T1000 (cell line): ENCODE measurements at places on chromosomes 7 and 10.

DNA sequence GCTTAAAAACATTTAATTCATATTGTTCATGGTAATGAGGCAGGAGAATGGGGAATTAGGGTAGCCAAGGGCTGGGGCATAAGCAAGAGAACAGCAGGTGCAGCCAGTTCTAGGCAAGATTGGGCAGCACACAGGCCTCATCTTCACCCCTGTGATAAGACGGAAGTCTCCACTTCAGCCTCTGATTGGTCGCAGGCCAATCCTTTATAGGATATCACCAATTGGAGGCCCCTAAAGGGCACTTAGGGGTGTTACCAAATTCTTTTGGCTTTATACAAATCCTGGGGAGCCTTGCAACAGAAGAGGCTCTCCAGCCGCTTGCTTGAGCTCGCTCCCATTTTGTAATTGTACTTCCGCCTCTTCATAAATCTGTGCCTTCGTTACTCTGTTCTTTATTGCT is 231.1 kb downstream of the REEP3 start:
- DNase-seq, result no peak

- no peak for DNase-seq
These were observed 89.4 kb upstream of the SEMA3E start for GRCh38 chr7:83738291-83738835.

DNA sequence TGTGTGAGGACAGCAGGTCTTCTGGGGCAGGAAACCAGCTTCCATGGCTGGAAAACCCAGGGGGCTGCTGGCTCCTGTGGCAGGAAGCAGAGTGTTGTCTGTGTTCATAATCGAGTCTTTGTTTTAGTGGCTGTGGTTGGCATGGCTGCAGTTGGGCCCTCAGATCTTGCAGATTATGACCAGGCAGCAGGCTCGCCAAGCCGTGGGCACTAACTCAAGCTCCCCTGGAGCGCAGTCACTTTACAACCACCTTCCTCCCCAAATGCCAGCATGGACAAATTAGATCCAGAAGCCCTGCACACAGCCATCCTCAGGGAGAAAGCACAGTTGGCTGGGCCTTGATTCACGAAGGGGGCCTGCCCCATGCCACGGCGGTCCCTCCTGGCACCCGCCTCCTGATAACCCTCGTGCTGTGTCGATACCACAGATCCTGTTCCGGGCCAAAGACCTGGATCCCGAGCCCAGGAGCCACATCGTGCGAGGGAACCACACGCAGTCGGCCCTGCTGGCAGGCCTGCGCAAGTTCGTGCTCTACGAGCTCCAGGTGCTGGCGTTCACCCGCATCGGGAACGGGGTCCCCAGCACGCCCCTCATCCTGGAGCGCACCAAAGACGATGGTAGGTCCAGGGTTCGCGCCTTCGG is 552.5 kb upstream of the FOXK1 start:
- DNase-seq, result no peak

DNA sequence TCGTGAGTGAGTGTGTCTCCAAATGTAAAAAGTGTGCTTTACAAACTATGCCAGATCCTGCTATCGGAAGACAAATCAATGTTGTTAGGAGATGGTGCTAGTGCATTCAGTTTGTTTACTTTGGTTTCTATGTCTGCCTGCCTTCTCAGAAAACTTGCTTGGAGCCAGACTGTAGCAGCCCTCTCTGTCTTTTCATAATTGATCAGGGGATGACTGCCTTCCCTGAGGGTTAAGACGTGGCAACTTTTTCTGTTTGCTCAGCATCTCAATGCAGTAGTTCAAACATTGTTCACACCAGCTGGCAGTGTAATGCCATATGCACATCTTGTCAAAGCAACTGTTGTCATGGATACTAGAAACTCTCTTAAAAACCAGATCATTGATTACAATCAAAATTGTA is 118.5 kb downstream of the FOXP2 start:
- no peak for DNase-seq

- no peak for DNase-seq
These were observed 51.0 kb downstream of the COA1 start for GRCh38 chr7:43678315-43678714.

DNA sequence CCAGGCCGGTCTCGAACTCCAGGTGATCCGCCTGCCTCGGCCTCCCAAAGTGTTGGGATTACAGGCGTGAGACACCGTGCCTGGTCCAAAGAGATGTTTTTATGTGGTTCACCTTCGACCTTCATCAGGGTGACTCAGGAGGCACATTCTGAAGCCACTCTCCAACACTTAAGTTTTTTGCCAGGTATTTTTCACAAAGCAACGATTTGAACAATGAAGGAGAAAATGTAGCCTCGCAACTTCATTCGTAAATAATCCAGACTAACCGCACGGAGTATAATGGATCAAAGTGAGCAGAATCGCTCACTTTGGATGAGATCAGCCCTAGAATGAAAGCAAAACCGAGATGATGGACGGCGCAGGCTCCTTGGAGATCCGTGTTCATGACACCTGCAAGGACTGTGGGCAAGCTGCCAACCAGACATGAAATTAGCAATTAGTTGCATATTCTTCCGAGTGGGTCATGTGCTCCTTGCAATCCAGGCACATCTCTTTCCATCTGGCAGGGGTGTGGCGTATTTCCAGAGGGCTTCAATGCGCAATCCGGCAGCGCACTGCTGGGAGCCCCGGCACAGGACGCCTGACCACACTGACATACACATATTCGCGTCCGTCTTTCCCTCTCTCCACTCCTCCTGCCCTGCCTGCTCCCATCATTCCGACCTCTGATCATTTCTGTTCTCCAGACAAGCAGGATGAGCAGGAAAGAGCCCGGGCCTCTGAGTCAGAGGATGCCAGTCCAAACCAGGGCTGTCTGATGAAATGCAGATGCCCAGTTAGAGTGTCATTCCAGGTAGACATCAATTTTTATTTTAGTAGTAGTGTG is 148.4 kb downstream of the KLF6 start:
- DNase-seq, result no peak

DNA sequence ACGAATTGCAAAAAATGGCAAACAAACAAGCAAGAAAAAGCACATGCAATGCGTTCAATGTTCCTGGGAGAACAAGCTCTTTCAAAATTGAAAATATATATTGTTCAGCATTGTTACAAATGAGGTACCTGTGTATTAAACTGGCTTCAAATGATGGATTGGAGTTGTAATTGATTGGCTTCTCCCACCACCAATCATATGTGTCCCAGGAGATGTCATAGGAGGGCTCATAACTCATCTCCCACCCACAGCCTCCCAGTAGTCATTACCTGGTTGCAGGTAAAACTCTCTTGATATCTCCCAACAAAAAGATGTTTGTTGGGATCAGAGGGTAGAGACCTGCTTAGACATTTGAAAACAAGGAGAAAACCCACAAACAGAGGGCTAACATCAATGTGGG is 302.9 kb downstream of the BAMBI start:
- no peak for DNase-seq

DNA sequence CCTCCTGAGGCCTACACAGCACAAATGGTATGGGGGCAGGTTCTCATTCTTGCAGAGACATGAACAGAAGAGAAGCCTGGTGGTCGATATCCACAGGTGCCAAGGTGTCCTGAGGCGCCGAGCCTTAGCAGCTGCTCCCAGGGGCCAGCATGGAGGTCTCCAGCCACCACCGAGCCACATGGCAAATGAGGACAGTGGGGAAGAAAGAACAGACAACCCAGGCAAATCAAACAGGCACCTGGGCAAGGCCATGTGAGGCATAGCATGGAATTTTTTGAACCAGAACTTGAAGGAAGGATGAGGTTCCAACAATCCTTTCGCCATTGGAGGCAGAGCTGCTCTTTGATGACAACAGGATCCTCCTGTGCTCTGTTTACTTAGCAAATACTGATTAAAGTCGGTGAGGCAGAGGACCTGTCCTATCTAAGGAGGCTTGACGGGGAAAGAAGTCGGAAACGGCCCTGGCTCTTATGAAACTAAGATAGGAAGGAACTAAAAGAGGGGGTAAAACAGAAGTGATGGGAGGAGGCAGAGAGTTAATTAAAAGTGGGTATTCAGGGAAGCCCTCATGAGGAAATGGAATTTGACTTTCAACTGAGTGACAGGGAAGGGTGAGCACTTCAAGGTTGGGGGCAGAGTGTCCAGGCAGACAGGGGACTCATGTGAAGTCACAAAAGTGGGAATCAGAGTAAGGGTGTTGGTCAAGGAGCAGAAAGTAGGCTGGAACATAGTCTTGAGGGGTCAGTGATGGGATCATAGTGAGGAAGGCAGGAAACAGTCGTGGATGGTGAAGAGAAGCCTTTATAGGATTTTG is 8.6 kb upstream of the CALML3 start:
- DNase-seq, result no peak

DNA sequence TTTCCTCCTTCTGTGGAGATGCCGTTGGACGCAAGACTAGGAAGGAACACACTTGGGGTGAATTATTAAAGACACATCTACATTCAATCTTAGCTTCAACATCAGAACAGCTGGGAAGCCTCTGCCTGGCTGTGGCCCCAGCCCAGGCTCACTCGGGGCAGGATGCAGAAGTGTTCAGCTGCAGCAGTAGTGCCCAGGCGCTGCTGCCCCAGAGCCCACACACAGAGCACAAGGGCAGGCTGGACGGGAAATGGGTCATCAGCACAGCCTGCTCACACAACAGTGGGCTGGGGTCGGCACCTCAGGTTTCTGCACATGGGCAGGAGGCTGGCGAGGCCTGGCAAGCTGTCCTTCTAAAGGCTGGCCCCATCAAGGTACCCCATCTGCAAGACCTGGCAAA is 42.5 kb downstream of the NOD1 start:
- DNase-seq, result no peak

DNA sequence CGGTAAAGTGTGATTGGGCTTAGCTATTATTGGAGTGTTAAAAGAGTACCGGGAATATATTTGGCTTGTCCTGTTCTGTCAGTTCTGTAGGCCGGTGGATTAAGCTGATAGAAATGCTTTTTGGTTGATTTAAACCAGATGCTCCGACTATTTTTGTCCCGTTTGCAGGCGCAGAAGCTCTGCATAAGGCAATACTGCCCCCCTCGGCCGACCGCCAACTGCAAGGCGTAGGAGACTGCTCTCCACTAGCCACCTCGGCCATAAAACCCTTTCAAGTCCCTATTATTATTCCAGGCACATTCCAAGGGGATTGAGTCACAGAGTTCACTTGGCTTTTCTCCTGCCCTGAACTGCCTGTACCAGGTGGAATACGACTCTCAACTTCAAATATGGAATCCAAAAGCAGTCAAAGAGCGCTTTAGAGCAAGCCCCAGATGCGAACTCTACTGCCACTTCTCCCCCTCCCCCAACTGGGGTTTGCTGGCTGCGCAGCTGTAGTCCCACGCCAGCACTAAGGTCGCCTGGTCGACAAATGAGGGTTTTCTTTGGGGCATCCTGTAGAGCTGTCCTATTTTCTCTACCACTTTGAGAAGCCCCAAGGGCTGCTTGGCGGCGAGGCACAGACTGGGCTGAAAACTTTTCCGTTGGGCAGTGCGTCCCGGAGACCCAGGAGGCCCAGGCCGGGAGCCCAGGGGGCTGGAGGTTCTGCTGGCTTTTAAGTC is 108.3 kb downstream of the REEP3 start:
- peak; percentile 94 for DNase-seq

DNA sequence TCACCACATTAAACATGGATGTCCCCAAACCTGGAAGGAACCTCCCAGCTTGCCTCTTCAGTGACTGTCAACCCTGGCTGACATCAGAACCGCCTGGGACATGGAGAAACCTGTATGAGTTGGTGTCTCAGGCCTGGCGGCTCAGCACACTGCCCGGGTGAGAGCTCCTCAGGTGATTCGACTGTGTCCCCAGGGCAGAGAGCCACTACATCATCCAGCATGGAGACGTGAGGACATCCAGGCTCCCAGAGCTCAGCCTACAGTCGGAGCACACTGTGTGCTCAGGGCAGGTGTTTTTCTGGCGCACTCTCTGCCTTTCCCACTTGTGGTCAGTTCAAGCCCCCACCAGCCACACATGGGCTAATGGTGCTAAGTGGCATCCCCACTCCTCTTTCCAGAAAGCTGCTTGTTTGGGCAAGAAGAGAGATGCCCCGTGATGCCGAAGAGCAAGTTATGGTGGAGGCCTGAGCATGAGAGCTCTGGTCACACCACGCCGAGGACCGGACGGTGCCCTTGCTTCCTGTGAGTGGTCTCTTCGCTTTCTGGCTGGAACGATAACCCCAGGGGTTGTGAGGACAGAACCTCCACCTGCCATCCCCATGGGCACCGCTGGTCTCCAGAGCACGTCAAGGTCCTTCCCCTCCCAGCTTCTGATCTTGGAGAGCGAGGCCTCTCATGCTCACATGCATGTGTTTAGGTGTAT is 38.5 kb downstream of the AMZ1 start:
- no peak for DNase-seq

DNA sequence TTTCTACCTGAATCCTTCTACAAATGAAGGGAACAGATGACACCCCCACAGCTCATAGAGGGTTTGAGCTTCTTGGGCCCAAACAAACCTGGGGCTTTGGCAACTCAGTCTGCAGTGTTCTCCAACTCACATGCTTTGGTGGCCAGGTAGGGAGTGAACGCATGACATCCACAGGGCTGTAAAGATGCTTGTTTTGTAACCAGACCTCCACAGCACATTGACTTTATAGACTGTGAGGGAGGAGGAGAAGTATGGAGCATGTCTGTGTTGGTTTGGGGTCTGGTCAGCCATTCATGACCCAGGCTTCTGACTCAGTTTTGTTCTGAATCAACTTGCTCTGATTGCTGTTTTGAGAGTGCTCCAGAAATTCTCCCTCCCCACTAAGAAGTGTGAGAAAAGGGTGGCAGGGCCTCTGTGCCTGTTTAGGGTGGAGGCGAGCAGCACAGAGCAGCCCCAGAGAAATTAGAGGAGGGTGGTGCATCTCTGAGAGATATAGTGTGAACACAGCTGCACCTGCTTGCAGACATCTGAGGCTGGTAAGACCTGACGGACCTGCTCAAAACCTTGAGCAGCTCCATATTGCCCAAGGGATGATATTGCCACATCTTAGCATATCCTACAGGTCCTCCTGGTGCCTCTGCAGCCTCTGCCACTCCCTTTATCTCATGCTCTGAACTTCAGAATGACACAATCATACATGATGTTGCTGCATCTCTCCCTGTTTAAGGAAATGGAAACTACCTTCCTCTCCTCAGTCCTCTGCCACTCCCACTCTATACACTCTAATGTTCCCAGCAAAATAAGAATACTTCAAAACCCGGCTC is 287.7 kb downstream of the ABCA13 start:
- no peak for DNase-seq

DNA sequence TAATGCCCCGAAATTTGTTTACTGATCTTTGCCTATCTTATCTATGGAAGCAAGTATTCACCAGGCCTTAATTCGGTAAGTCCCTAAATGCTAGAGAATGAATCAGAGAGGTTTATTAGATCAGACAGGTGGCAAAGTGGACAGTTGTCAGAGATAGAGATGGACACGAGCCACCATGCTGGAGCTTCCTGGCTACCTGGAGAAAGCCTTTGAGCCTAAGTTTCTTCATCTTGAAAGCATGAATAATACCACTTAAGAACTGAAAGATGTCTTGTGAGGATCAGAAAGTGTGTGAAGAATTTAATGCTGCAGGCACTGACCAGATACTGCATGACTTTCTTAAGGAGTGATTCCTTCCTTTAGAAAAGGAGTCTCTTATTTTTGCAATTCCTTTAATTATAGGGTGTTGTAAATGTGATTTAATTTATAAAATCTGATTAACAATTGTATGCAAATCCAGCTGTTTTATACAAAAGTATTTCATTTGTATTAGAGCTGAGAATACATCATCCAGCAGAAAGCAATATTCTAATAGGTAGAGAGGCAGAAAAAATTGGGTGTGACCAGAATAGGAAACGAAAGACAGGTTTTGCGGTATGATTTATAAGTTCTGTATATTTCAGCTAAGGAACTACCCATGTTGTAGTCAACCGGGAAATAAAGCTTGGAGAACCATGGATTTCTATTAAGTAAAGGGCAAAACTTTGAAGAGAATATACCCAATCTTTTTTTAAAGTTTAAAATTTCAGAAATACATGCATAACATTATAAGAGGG is 82.7 kb downstream of the SMURF1 start:
- no peak for DNase-seq
